Fibroblast of skin of back (primary cell): ENCODE measurements at places on chromosomes 5 and 9.
A peak's percentile ranks its signal among the peaks of the same experiment; 100 is the strongest.

- DNase-seq: no peak
Measured at GRCh38 chr5:180169248-180170105, 39.5 kb downstream of the RASGEF1C start.

DNA sequence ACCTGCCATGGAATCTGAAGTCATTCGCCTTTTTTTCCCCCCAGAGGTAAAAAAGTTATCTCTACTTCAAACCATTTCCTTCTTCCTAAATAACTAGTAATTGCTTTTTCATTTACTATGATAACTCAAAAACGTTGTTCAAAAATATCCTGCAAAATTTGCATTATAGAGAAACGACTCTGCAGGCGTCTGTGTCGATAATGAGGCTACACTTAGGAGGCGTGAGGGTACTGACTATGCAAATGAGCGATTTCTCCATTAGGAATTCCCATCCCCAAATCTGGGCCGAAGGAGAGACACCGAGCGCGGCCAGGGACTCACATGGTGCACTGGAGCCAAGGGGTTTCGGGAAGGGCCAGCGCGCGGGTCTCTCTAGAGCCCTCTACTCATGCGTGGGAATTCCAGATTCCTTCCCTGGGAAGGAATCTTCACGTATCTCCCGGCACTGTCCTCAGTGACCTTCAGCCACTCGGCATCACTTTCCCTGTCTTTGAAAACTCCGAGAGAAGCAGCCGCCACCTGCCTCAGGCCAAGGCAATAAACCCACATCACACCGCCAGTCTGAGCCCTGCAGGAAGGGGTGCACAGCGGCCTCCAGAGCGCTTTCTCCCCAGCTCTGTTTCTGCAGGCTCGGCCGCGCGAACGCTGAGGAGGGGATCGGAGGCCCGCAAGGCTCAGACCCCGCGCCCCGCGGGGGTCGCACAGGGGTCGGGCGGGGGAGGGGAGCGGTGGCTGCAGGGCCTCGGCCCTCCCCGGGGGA, 718 bp upstream of the DENND4C start:
- DNase-seq: no peak

DNA sequence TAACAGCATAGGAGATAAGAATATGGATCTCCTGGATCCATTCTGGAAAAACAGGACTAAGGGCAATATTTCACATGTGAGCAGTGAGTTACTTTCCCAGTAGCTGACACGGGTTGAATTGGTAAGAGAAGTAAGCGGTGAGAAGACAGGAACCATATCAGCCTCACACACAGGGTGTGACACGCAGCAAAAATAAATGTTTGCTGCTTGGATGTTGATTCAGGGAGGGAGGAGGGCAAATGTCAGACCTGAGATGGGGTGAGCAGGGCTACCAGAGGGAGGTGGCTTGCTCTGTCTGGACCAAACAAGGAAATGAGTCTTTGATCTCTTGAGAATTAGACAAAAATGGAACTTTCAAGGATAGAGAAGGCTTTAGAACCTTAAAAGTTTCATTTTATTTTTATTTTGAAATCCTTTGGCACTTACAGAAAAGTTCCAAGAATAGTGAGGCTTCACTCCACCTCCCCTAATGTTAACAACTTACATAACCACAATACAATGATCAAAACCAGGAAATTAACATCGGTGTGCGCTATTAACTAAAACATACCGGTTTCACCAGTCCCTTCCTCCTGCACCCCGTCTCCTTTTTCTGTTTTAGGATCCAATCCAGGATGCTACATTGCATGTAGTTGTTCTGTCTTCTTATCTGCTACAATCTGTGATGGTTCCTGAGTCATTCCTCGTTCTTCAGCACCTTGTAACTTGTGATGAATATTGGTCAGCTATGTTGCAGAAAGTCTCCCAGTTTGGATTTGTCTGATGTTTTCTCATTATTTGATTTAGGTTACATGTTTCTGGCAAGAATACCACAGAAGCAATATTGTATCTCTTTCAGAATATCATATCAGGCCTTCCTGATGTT, 20.5 kb upstream of the ARHGEF28 start:
- DNase-seq: no peak

- DNase-seq: peak; percentile 50
Measured at GRCh38 chr5:151751091-151751490, 7.3 kb downstream of the ATOX1 start.

DNA sequence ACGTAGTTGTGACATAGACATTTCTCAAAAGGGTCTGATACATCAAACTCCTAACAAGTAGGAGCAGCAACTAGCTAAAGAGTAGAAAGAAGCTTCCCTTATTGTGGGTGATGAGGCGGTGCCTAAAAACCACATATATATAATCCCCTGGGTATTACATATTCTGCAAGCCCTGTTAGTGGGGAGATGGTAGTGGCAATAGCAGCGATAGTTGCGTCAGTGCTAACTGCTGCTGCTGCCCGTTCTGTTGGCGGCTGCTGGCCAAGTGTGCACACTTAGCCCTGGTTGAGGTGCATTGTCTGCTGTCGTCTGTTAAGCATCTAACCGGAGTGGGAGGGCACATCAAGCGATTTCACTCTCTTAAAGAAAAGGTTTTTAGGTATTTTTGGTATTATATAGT, 35.8 kb downstream of the VLDLR start:
- no peak for DNase-seq

DNA sequence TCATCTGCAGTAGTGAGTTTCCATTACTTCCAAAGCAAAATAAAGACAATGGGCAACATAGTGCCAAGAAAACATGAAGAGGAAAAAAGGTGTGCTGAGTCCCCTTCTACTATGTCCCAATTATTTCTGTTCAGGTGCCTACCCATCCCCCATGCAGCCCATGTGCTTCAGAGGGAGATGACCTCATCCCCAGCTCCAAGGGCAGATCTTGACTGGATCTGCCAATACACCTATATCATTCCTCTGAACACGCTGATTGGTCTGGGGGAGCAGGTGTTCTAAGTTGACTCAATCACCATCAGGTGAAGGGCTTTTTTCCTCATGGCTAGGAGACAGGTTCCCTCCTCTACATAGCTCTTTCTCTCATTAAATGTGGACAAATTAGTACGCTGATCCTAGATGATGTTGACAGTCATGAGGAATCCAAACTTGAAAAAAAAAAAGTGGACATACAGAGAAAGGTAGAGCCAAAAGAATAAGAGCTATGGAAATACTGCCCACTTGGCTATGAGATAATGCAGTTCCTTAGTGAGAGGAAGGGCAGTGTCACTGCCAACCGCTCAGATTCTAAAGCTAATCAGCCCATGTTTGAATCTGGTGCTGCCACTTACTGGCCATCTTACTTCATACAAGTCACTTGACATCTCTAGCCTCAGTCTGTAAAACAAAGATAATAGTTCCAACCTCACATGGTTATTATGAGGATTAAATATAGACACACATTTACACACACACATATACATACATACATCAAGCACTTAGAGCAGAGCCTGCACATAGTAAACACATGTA, 23.1 kb downstream of the PRELID2 start:
- DNase-seq: peak; percentile 52

GRCh38 chr9:136563646-136564325, 17.9 kb upstream of the NOTCH1 start:
- DNase-seq: no peak

DNA sequence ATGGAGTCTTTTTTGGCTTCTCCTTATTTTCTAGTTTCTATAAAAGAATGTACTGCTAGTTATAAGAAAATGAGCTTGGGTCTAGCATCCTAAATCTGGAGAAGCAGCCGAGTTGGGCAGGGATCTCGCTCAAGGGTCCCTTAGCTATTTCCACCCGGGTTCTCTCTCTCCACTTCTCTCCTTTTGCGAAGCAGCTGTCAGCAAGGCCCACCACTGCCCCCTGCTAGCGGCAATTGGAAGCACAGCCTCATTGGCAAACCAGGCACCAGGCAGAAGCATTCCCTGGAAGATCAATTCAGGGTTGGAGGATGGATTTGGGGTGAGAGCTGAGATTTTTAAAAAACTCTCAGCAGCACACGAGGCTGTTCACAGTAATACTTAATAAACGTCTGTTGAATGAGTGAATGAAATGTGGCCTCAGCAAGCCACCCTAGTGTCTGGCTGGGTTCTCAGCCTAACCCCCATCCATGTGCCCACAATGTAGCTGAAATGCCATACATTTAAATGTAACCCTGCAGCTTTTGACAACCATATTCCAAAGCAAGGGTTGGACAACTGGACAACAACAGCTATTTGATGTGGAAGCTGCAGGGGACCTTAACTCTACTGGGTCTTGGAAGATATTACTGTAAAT, 34.6 kb upstream of the TNIP1 start:
- peak; percentile 49 for DNase-seq
